ENCODE measurements at places on chromosomes 3 and 15.

- DNase-seq, result no peak
Measured at GRCh38 chr3:65635657-65636056, 403.1 kb downstream of the MAGI1 start.

GRCh38 chr3:58577269-58577821 is at the start of gene FAM107A:
FAM107A (minus strand) TSS chr3:58577391; CDS start chr3:58569860, 7,531 bp downstream.
- peak; percentile 29 for DNase-seq

GRCh38 chr3:143443851-143444331 is 324.3 kb downstream of the CHST2 start:
- peak; percentile 42 for DNase-seq

DNA sequence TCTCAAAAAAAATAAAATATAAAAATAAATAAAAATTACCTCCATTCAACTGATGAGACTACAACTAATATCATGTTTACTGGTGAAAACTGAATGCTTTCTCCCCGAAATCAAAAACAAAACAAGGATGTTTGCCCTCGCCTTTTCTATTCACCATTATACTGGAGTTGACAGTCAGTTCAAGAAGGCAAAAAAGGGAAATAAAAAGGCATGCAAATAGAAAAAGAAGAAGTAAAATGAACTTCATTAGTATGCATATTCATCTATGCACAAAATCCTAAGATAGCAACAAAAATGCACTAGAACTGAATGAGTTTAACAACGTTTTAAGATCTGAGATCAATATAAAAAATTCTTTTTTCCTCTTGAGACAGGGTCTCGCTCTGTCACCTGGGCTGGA is 72.7 kb upstream of the FAM174B start:
- DNase-seq, result no peak

- DNase-seq, result peak; percentile 65
Measured at GRCh38 chr3:61847784-61848462, 286.6 kb downstream of the PTPRG start.

DNA sequence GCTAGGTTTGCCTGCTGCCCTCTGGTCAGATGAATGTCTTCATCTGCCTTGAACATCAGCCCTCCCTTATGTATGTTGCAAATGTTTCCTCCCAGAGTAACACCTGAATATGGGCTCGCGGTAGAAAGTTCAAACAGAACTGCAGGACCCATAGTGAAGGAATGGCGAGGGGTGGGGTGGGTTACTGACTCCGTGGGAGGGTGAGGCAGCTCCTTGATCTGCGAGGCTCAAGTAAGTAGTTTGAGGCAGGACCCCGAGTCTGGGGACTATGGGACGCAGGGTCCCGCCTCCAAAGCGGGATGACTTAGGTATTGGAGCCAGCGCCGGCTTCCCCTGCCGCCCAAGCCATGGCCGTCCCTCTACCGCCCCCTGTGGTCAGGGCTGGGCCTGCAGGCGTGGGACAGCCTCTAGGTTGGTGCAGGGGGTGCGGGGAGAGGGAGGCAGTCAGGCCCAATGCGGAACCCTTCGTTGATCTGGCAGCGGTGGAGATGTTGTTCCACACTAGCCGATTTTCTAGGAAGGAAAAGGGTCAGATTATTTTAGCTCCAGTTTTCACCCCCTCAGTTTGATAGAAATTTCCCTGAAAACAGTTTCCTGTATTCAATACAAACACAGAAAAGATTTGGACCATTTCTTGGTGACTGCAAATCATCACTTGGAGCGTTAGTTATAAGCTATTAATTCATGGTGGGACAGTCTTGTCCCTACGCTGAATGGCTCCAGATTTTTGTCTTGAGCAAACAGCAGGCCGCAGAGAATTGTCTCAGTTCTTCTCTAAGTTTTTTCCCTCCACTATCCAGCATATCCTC is 72.3 kb downstream of the CORO2B start:
- DNase-seq, result peak; percentile 77

DNA sequence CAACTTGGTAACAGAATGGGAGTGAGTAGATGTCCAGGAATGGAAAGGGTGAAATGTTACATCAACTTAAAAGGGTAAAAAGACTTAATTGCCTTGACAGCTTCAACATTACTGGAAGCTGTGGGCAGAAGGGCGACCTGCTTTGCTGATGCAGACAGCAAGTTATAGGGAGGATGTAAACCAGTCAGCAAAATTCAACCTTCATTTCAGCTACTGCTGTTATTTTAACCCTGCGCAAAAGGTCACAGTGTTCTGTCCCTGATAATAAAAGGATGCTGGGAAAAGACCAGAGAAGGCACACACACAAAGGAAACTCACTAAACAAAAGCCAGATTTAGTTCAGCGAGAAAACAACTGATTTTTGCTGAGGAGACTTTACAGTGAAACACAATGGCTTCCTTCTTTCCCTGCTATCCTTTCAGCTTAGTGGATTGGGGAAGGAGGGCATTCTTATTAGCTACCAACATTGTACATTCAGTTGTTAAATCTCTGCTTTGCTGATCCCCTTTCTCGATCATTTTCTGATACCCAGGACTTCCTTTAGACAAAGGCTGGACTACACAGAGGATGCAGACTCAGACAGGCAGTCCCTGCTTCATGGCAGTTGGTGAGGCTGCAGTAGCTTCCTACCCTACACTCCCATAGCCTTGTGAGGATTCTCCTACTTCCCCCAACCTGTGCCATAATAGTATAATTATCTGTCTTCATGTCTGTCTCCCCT is 62.0 kb downstream of the P3H2 start:
- no peak for DNase-seq

GRCh38 chr3:24129549-24129948 is 184.5 kb downstream of the NR1D2 start:
- no peak for DNase-seq

DNA sequence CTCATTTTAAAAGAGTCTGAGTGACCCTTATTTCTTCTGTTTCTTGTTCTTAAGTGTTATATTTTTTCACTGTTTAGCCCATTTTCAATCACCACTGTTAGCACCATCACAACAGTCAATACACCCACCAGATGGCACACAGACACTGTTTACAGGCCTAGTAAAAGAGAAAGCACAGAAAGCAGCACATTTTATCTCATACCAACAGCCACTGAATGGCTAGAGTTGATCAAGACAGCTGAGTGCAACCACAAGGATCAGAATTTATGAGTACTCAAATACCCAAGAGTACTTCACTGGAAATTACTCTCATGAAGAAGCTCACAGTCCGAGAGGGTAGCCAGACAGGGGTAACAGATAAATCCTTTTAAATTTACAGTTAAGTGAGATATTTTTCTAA is 127.0 kb downstream of the TFDP2 start:
- no peak for DNase-seq

DNA sequence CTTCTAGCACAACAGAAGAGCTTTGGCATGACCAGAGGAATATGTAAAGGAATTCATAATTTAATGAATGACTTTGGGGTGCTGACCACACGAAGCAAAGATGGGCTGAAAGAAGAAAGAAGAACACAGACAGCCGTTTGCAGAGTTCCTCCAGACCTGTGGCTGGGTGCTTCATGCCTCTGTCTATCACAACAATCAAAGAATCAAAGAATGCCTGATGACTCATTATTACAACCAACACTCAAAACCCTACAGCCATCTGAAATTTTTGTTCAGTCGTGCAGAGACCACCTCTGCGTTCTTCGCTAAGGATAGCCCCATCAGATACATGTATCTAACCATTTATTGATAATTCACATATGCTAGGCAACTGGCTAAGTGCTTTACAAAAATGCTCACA is 129.0 kb upstream of the PRICKLE2 start:
- DNase-seq, result no peak

GRCh38 chr15:49225572-49226281 is 55.7 kb downstream of the GALK2 start:
- no peak for DNase-seq

GRCh38 chr3:140760324-140761075 is 82.6 kb downstream of the TRIM42 start:
- DNase-seq, result no peak

DNA sequence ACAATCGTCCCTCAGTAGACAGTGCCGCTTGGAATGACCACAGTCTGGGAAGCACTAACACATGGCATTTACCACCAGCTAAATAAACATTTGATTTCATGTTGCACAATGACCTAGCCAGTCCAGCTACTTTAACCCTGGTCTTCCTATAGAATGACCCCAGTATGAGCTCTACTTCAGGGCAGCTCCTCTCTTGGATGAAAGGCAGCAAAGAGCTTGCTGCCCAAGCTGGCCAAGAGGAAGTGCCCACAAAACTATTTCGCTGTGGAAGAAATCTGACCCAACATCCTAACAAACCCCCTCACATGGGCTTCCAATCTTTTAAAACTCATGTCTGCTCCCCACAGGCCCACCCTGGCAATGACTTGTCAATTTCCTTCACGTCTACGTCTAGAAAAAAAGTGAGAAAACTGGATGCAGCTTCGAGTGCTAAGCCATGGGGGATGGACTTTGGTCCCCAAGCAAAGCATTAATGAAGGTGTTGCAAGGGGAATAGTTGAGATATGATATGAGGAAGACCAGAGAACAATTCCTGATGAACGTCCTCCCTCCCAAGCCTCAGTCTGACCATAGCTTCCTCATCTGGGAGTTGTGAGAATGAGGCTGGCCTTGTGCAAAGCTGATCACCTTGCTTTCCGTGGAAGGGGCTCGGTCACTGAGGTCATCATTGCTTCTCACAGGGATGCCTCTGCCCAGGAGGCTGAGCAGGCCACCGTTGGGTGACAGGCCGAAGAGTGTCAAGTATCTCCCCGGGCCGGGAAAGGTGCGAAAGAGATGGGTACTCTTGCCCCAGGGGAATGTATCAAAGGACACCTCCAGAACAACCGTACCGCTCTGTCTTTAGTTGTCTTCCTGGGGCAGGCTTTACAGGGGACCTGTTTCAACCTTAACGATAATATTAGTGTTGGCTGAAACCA is 964 bp downstream of the SLC25A20 start:
- no peak for DNase-seq

GRCh38 chr3:189898559-189899153 is 222.0 kb downstream of the P3H2 start:
- DNase-seq, result no peak

DNA sequence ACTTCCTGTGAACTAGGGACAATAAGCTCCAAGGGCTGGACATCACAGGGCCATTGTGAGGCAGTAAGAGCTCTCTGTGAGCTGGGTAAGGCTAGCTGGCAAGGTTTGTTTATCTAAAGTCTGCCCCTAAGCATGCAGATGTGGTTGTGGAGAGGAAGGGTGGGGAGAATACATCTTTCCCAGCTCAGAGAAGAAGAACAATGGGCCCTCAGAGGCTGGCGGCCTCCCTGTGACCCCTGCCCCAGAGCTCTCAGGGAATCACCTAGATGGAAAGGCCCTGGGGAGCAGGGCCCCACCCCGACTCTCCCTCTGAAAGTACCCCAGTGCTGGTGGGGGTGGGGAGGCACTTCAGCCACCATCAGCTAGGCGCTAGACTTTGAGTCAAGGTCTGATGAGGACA is 4.3 kb upstream of the AP3B2 start:
- no peak for DNase-seq

DNA sequence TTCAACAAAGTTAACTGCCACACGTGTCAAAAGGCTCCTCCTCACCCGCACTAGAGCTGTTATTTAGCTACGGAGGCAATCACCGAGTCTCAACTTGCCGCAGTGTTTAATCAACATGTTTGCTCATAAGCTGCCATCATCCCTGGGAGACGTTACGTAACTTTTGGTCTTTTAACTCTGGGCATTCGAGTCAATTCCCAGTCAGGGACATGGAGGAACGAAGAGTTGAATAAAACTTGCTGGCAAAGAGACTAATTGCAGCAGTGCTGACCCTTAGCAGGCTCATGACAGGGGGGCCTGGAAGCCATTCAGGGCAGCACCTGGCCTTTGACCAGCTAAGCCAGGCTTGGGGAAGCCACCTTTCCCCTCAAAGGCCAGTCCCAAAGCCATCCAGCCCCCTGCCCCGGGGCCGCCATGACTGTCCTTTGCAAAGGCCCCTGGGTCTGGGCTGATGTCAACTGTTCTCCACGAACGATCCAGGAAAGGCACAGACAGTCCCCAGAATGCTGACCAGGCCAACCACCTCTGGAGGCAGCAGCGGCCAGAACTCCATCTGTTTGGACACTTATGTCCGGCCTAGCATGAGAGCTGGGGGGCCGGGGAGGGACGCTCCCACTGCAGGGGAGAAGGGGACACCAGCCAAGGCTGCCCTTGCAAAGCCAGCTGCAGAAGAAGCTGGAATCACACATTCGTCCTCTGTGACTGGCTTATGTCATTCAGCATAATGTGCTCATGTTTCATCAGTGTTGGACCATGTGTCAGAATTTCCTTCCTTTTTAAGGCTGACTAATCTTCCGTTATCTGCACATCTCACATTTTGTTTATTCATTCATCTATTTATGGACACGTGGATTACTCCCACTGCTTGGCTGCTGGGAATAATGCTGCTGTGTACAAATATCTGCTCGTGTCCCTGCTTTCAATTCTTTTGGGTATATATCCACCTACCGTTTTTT is 43.7 kb downstream of the PCSK6 start:
- DNase-seq, result no peak

DNA sequence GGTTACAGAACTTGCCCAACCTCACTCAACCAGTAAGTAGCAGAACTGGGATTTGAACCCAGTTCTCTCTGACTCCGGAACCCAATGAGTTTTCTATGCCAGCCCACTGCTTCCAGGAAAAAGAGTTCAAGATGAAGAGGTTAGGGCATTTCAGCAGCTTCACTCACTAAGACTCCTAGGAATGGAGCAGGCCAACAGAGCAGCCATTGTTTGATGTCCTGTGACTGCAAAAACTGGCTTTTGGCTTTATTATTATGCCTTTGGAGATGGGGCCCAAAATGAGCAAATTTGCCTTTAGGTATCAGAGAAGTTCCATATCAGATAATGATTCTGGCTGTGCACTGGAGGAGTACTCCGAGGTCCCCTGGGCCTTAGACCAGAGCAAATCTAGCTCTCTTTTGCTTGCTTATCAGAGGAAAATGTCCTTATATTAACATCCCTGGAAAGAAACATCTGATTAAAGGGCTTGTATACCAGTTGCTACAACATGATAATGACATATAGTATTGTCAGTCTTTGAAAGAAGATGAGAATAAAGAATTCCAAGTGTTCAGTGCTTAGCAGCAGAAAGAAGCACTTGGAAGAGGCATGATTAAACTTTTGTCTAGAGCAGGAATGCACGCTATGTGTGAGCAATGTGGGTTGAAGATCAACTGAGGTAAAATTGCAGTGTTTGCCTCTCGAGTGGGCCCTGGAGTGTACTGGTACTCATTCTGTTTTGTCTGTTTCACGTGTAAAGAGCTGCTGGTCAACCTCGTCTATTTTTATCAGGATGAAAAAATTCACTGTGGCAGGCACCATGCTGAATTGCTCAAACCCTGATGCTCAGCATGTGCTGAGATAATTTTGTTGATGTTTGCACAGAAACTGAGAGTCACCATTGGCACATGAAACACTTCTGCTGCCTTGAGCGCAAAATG is 21.8 kb upstream of the KLHL24 start:
- no peak for DNase-seq

- no peak for DNase-seq
Measured at GRCh38 chr3:146223401-146224373, 27.2 kb downstream of the PLSCR4 start.

GRCh38 chr3:56347219-56347871 is 120.9 kb downstream of the ERC2 start:
- peak; percentile 16 for DNase-seq
